Stimulated activated CD4-positive, alpha-beta T cell treated with anti-CD3 and anti-CD28 coated beads, TNF-alpha, amount 100 ng/mL, for 1 hour (primary cell): ENCODE measurements at places on chromosomes 16 and 17.

- DNase-seq, result no peak
These were observed 66.9 kb downstream of the GP2 start for GRCh38 chr16:20260215-20261009.

- DNase-seq, result no peak
These were observed 2.8 kb upstream of the KRT40 start for GRCh38 chr17:40986920-40987319.

DNA sequence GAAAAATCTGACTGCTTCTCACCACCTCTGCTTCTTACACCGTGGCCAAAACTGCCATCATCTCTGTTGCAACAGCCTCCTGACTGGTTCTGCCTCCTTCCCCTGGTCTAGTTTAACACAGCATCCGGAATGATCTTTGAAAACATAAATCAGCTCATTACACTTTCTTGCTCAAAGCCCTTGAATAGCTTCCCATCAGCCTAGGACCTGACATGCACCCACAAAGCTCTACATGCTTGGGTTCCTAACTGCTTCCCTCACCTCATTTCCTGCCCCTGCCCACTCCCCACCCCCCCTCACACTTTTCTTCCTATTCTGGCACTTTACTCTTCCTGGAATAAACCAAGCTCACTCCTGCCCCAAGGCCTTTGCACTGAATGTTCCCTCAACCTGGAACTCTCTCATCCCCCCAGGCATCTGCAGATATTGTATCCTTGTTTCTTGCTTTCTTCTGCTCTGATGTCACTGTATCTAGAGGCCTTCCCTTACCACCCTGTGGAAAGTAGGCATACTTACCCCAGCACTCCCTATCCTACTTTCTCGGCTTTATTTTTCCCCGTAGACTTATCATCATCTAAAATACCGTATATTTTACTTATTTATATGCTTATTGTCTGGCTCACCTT lies 112.4 kb downstream of the FTO start:
- DNase-seq, result no peak

DNA sequence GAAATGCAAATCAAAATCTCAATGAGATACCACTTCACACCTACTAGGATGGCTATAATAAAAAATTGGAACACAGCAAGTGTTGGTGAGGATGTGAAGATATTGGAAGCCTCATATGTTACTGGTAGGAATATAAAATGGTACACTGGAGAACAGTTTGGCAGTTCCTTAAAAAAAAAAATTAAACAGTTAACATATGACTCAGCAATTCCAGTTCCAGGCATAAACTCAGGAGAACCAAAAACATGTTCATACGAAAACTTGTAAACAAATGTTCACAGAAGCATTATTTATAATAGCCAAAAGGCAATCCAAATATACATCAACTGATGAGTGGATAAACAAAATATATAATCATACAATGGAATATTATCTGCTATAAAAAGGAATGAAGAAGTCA lies 28.2 kb downstream of the ZNF652 start:
- DNase-seq, result no peak

GRCh38 chr17:4520894-4521600 lies 22.4 kb downstream of the SPNS2 start:
- DNase-seq, result no peak

DNA sequence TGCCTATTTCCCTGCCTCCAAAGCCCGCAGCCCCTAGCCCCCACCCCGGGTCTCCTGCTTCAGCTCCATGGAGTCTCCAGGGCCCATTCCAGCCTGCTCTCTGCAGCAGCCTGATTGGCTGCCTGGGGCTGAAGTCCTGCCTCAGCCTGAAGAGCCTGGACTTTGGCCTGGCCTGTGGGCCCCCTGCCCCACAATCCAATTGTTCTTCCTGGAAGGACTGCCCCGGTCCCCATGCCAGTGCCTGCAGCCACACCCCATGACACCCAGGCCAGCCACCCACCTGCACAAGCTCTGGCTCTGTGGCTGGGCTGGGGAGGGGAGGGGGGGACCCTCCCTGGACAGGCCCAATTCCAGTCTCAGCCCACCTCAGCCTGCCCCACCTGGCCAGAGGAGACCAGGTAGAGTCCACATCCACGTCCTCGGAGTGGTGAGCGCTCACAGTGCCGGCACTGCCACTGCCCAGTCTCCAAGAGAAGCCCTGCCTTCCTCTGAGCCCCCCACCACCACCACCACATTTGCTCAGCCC lies 12.3 kb downstream of the ENPP7 start:
- DNase-seq, result no peak

DNA sequence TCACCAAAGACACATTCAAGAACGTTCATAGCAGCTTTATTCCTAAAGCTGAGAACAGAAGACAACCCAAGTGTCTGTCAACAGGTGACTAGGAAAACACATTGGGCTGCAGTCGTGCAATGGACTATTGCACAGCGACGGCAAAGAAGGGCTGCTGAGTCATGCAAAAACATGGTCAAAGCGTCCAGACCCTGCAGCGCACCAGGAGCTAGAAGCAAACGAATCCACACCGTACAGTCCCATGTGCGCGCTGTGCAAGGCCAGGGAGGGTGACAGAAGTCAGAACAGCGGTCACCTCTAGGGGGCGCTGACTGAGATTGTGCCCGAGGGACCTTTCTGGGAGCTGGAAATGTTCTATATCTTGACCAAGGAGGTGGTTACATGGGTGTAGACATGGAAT lies 266.4 kb downstream of the MAF start:
- DNase-seq, result peak; percentile 18

GRCh38 chr17:4127555-4127954 lies 15.3 kb downstream of the ZZEF1 start:
- no peak for DNase-seq

- no peak for DNase-seq
These were observed 8.2 kb upstream of the KRT38 start for GRCh38 chr17:41449008-41449407.

- DNase-seq, result no peak
These were observed 3.3 kb upstream of the LMF1 start for GRCh38 chr16:974001-974601.

GRCh38 chr16:88886845-88887521 lies 20.5 kb upstream of the PABPN1L start:
- no peak for DNase-seq

DNA sequence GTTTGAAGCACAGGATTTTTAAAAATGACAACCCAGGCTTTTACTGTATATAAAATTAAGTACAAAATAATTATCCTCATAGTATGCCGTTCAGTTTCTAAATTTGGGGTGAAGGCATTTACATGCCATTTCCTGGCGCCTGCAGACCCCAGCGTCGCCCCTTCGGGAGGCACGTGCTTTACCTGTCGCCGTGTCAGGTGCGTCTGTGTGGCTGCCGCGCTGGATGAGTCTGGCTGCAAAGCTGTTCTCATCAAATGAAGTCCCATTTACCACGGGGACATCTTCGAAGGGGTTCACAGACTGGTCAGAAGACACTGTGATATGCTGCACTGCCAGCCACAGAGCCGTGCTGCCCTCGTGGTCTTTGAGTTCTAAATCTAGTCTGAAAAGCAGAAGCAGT lies 51.8 kb downstream of the CYB5D2 start:
- no peak for DNase-seq

DNA sequence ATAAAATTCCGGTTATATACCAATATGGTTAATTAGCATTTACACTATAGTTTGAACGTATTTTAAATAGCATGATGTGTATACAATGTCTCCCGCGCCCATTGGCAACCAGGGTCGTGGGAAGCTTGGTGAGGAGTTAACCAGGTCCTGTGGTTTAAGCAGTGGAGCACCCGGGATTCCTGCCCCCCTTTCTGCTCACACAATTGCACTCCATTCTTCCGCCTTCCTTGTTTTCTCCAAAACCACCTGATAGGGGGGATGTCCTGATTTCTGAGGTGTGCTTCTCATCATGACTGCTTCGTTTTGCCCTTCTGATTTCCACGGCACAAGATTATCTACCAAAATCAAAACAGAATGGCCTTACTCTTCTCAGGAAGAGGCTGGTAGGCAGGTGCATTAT lies 35.8 kb downstream of the WIPI1 start:
- DNase-seq, result no peak

DNA sequence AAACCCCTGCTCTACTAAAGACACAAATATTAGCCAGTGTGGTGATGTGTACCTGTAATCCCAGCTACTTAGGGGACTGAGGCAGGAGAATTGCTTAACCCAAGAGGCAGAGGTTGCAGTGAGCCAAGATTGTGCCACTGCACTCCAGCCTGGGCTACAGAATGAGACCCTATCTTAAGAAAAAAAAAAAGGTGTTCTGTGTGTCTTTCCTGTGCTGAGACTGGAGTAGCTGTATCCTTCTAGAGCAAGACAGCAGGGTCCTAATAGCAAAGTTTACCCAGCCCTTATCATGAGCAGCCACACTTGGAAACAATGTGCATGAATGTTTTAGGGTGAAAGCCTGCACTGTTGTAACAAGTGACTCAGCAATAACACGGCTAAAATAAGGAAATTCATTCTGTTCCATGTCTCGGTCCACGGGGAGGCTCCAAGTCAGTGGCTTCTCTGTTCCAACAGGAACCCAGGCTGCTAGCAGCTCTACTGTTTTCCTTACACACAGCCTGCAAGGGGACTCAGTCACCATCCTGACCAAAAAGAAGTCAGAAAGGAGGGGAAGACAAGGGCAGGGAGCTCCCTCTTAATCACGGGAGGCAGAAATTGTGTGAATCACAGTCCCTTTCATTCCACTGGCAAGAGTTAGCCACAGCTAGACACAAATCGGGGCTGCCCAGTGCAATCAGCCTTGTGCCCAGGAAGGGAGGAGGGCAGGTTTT lies 7.1 kb upstream of the SLC5A11 start:
- no peak for DNase-seq

DNA sequence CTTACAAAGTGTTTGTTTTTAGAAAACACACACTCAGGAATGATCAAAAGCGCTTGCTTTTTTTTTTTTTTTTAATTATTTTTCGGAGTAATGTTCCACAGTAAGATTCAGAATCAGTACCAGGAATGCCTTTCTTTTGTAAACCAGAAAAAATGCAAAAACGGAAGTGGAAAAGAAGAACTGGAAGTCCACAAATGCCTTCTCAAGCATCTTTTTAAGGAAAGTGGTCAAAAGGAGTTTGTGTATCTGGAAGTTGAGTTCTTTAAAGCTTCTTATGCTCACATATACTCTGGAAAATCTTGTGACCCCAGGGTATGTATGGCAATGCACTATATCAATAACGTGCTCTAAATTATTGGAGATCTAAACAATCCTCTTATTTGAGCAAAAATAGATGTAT lies 126.0 kb downstream of the ABCA8 start:
- DNase-seq, result no peak

GRCh38 chr17:13475574-13476223 lies 126.0 kb downstream of the HS3ST3A1 start:
- DNase-seq, result no peak

- DNase-seq, result no peak
These were observed 4.8 kb downstream of the SCNN1G start for GRCh38 chr16:23187341-23187740.

GRCh38 chr16:57469917-57470470 lies 7.5 kb downstream of the POLR2C start:
- DNase-seq, result no peak

DNA sequence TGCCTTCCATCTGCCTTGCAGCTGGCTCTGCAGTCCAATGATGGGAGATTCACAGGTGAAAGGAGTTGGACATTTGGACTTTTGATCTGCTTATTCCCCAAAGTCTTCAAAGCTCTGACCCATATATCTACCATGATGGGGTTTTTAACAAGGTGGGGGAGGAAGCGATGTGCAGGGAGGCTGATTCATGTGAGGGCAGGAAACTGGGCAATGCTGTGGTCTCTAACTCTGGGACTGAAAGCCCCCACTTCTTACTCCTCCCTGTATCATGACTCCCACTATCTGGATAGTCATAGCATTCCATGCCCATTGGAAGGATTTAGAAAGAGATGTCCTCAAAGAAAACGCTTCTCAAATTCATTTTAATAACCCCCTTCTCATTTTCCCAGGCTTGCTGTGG lies 16.3 kb downstream of the HOXB1 start:
- no peak for DNase-seq

GRCh38 chr17:42153919-42154742 lies 658 bp downstream of the RAB5C start:
- DNase-seq, result no peak

DNA sequence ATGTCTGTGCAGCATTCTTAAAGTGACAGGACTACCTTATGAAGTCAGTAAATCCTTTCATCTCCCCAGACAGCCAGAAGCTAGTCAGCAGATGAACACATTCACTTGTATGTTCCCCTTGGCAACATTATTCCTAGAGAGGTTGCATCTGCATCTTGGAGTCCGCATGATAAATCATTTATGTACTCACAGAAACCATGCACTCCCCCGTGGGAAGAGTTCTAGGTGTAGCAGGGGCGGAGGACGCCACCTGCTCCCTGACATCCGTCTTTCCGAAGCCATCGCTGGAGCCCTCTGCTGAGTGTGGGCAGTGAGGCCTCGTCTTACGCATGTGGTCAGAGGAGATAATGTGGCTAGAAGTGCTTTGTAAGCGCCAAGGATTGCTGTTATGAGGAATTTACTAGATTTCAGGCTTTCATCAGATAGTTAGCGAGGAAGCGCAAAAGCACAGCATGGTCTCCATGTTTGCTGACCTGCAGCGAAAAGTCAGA lies 144.5 kb downstream of the RPTOR start:
- DNase-seq, result no peak

DNA sequence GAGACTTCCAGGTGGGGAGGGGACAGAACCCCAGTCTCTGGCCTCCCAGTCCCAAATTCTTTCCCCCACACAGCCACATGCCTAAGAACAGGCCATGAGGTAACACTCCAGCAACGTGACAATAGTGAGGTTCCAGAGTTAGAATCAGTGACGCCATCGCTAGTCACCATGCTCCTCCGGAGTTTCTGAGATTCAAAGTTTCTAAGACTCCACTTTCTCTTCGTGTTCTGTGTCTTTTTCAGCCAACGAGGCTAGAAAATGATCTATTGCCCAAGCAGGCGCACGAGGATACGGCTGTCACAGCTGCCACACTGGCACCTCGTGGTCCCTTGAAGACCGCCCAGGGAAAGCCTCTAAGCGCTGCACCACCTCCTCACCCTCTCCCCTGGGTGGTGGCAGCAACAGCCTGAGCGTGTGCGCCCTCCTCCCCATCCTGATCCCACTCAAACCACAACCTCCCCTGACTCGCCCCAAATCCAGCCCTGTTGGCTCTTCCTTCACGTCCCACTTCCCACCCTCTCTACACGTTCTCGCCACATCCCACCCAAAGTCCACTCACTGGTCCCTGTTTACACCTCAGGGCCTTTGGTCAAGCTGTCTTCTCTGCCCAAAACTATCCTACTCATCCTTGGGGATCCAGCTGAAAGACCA lies 1.0 kb downstream of the MCRIP1 start:
- DNase-seq, result peak; percentile 7

GRCh38 chr17:3828151-3828851 lies 17.7 kb downstream of the NCBP3 start:
- DNase-seq, result no peak
